RPMI7951 (cell line): ENCODE measurements at places on chromosomes 5 and 9.

GRCh38 chr9:14616188-14616982, 76.8 kb downstream of the ZDHHC21 start:
- DNase-seq = peak; percentile 52

DNA sequence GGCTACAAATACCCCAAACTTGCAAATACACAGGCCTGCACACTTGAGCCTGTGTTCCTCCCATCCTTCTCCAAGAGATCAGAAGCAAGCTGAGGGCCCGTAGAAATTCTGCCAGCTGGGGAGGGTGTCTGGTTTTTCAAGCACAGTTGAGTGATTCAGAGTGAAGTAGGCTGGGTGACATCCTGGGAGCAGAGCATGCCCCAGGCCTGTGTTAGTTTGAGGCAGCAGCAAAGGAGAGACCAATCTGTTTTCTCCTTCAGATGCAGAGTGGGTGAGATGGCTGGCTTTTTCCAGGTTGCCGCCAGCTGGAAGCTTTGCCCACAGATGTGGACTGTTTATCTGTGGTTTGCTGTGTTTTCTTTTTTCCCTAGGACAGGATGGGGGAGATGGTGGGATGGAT, 63.1 kb downstream of the RCL1 start:
- DNase-seq = peak; percentile 96

DNA sequence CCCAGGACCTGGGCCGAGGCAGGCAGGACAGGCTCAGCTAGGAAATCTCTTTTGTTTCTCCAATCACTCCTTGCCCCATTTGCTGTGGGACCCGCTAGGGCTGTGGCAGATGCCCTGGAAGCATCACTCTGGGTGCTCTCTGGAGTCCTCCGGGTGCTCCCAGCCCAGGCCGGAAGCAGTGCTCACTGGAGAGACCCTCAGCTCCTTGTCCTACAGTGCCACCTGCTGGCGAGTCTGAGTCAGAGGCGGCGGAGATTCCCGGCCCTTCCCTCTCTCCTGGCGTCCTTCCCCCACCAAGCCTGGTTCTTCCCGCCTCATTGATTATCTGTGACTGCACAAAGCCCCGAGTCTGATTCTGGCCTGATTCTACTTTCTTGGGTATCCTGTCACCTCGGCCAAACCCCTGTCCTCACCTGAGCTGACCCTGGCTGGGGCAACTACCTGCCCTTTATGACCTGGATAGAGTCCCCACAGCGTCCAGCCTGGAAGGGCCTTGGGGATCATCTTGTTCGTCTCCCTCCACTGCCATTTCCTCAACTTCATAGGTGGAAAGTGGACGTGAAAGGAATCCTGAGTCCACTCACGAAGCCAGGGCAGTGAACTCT, 7.3 kb upstream of the BARHL1 start:
- peak; percentile 61 for DNase-seq

- DNase-seq = no peak
Measured at GRCh38 chr5:33978306-33978705, 6.2 kb downstream of the SLC45A2 start.

- DNase-seq = no peak
Measured at GRCh38 chr5:11191673-11192072, 430.6 kb upstream of the DAP start.

GRCh38 chr9:35839926-35840325, 10.9 kb downstream of the TMEM8B start:
- DNase-seq = no peak
